ENCODE measurements at places on chromosomes 7 and 10.

DNA sequence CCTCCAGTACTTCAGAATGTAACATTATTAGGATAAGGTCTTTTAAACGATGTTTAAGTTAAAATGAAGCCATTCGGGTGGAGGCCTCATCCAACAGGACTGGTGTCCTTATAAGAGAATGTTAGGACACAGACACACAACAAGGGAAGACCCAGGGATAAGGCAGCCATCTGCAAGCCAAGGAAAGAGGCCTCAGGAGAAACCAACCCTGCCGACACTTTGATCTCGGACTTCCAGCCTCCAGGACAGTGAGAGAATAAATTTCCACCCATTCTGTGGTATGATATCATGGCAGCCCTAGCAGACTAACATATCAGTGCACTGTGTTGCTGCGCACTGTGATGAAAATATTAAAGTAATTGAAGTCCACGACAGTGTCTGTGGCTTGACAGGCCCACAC, 250.8 kb downstream of the COBL start:
- no peak for DNase-seq

GRCh38 chr10:67696029-67696428, at the start of gene CTNNA3:
Gene CTNNA3 (minus strand): TSS chr10:67696195.
- no peak for DNase-seq

GRCh38 chr10:102673819-102674511, 29.7 kb downstream of the TRIM8 start:
- DNase-seq = peak; percentile 55

DNA sequence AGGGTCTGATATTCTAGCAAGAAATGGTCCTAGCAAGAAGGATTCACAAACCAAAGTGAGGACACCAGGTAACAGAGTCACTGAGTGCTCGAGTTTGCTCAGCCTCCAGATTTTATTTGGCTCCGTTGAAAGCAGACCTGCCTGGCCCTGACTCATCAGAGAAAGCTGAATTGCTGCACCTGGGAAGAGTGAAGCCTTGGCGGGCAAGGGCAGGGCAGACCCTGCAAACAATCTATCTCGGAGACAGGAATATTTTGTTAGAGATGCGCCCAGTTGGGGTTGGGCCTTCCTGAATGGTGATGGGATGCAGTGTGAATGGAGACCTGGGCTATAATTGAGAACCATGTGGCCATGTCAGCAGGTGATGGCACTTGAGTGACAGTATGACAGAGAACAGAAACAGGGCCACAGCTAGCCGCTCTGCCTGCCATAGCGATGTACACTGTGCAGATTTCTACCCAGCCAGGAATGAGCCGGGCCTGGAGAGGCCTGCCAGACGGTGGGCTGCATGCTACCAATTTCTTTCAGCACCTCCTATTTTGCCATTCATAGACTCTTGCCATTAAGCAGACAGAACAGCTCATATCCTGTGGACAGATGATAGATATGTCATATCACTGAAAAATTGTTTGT, 744.2 kb downstream of the LRMDA start:
- DNase-seq = no peak

DNA sequence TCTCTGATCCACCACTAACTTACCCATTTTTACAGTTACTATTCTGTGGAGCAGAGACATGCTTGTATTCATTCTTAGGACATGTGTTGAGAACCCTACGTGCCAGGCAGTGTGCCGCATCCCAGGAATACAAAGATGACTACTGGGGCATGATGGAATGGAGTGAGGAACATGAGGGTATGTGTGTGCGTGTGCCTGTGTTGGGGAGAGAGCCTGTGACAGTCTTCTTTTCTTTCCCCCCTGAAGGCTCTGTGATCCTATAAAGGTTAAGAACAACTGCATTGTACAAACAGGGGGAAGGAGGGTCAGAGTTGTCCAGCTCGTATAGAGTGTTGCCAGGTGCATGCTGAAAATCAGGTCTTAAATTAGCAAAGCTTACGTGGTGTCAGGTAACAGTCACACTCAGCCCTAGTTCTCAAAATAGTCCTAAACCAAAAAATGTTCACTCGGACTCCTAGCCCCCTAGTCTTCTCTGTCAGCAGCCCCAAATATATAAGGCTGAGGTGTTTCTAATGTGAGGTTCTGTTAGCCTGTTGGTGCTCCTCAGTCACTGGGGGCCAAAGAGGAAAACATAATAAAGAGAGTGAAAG, 161.9 kb downstream of the CELF2 start:
- no peak for DNase-seq

- DNase-seq = no peak
Observed at GRCh38 chr10:78964952-78965633, 103.7 kb upstream of the ZMIZ1 start.

- DNase-seq = no peak
Observed at GRCh38 chr7:110988890-110989501, 101.9 kb upstream of the LRRN3 start.

- no peak for DNase-seq
Observed at GRCh38 chr7:27251652-27252590, 9.3 kb downstream of the EVX1 start.

GRCh38 chr10:108187408-108188012, 1023.0 kb upstream of the SORCS1 start:
- DNase-seq = no peak

- DNase-seq = peak; percentile 59
Observed at GRCh38 chr7:2670720-2671391, 17.1 kb upstream of the AMZ1 start.

DNA sequence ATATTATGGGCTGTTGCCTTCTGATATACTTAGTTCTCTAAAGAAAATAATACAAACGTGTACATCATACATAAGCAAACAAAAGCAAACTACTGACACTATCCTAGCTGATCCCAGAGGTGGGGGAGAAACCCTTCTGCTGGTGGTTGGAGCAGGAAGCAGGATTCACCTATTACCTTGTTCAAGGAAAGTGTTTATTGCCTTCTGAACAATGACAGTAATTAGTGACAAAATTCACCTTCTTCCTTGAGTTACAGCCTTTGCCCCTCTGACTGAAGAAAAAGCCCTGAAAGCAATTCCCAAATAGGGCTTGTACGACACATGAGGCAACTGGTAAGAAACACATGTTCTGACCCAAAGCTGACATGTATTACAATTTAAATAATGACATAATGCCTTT, 118.8 kb upstream of the AKR1E2 start:
- no peak for DNase-seq

GRCh38 chr7:107867858-107868466, 23.0 kb upstream of the DLD start:
- no peak for DNase-seq

GRCh38 chr10:100970914-100971811, 1.9 kb downstream of the SEMA4G start:
- no peak for DNase-seq

DNA sequence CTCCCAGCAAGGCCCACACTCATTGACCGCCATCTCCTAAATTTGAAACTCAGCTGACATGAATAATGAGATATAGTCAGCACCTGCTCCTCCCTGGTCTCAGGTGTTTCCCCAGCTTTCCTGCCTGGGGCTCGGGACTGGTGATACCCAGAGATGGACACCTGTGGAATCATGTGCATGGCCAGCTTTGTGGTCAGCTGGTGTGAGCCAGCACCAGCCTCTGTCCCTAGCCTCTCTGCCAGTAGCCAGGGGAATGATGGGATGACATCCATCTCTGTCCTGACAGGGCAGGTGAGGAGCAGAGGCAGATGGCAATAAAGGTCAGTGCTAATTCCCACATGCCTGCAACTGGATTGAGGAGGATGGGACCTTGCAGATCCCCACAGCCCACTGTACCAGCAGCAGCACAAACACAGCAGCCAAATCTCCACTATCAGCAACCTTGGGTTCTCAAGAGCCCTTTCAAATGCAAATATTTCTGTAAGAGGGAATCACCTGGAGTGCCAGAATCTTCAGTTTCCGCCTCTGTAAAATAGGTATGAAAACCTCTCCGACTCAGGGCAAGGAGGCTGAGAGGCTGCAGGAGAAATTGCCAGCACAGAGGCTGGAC, 329.2 kb upstream of the ZMIZ1 start:
- DNase-seq = no peak

GRCh38 chr10:29479981-29480954, 154.5 kb downstream of the SVIL start:
- no peak for DNase-seq
